ENCODE measurements at places on chromosomes 11 and 22.

DNA sequence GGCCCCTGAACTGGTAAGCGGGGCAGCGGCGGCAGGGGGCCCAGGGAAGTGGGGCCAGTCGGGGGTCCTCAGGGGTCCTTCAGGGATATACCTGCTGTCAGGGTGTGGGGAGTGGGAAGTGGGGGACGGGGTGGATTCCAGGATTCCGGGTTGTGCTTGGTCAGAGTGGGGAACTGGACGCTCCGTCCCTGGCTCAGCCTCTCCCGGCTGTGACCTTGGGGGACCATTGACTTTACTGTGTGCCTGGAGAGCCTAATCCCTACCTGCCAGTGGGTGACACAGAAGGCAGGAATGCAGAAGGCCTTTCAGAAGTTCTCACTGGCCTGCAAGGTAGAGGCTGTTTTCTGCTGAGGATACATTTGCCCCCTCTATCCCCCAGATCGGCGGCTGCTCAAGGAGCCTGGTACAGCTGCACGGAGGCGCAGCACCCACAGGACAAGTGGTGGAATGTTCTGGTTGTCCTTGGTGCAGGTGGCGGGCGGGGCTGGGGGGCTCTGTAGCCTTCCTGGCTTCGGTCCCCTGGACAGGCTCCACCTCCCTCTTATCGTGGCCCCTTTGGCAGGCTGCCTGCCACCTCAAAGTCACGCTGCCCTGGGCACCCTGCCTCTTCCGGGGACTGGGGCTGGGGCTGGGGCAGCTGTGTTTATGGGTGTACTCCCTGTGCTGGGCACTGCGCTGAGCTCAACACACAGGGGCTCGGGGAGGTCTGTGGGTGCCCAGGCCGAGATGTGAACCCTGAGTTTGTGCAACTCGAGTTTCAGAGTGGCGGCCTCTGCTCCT, 18.4 kb downstream of the KCNQ1 start:
- DNase-seq, result no peak

- DNase-seq, result no peak
These were observed 7.8 kb upstream of the POLR3H start for GRCh38 chr22:41551877-41552582.

DNA sequence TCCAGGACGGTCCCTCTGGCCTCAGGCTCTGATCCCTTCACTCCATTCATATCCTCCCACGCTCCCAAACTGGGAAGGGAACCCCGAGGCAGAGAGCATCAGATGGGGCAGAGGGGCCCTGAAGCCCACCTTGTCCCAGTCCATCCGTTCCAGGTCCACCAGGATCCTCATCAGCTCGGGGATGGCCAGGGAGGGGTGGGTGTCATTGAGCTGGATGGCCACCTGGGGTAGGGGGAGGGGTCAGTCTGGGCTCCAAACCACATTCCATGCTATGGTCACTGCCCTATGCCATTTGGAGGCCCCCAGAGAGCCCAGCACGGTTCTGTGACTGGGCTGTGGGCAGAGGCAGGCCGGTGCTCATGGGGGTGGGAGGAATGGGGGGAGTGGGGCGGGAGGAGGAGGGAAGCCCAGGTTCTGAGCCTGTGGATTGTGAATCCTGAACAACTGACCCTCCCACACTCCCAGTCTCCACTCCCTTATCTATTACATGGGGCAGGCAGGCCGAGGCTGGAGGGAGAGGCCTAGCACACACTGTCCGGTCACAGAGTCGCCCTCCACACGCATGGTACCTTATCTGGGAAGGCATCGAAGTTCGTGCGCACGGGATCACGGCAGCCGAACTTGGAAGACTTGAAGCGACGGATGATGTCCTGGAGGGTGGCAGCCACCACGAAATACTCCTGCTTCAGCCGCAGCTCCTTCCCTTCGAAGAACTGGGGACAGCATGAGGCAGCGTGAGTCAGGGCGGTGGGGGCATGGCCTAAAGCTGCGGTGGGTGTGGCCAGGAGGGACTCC, 5.5 kb downstream of the PYGM start:
- DNase-seq, result no peak

GRCh38 chr11:84430661-84431060, 1144.5 kb upstream of the CCDC90B start:
- DNase-seq, result no peak

DNA sequence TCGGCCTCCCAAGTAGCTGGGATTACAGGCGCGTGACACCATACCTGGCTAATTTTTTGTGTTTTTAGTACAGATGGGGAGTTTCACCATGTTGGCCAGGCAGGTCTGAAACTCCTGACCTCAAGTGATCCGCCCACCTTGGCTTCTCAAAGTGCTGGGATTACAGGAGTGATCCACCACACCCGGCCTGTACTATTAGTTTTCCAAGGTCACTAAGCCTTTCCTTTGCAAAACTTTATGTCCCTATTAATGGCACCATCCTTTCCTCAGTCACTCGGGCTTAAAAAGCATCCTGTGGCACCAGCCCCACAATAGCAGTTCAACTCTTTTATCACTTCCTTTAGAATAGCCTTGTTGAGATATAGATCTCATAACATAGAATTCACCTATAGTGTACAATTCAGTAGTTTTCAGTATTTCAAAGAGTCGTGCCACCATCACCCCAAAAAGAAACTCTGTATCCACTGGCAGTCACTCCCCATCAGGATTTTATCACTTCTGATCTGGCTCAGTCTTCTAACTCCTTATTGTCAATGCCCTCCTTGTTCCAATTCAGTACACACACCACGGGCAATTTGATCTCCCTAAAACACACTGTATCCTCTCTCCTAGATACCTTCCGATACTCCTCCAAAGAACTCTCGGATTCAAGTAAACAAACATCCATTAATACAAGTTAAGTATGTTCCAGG, 921 bp upstream of the BCL2L13 start:
- no peak for DNase-seq

DNA sequence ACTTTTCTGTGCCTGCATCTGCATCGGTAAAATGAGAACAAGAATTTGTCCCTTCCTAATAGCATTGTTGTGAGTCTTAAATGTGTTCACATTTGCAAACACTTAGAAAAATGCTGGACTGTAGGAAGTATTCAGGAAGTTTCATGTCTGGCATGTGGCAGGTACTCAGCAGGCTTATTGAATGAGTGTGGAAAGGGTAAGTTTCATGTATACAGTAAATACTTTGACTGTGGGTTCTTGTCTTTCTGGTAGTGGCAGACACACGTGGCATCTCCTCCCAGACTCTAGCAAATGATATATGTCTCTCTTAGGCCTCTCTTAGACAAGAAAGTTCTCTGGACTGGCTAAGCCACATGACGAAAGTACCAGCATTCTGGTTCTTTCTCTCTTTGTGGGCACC, 179.2 kb downstream of the C11orf91 start:
- no peak for DNase-seq

GRCh38 chr11:20066013-20066782, 94.1 kb downstream of the DBX1 start:
- no peak for DNase-seq

DNA sequence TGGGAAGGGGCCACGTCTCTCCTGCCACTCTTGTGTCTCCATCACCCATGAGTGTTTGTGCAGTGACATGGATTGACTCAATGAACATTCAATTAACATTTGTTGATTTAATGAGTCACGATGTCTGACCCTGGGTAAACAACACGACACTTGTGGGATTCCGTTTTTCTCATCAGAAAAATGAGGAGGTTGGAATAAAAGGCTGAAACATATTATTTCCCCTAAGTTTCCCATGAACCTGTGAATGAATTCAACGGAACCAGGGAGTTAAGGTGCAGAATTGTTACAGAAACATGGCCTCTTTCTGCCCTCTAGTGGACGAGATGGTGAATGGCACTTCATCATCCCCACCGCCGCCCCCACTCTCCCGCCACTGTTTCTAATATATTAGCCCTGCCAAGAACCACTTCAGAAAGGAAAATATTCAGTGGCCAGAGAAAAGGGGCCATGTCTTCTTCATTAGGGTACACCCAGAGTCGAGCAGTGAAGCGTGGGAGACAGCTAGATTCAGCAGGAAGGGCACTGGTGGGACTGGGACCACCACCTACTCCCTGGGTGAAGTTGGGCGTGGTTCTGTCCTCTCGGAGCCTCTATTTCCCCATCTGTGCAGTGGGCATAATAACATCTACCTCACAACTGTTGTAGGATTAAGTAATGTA, 46.3 kb upstream of the SYT13 start:
- DNase-seq, result peak; percentile 38

GRCh38 chr22:39098026-39098425, 982 bp downstream of the APOBEC3H start:
- DNase-seq, result no peak

DNA sequence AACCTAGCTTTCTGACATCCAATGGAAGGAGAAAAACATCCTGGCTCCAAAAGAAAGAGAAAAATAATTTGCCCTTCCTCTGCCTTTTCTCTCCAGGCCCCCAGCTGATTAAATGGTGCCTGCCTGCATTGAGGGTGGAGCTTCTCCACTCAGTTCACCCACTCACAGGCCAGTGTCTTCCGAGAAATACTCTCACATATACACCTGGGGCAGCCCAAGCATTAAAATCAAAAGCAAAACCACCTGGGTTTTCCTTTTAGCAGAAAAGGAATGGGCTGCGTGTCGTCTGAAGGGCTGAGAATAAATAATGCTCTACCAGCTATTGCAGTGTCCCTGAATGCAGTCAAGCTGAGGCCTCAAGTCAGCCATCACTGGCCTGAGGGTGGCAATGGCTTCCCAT, 1143.8 kb upstream of the TENM4 start:
- DNase-seq, result no peak

GRCh38 chr11:116110802-116111201, 606.6 kb upstream of the CADM1 start:
- no peak for DNase-seq

- DNase-seq, result peak; percentile 47
These were observed 597.2 kb upstream of the ANO3 start for GRCh38 chr11:25734591-25735211.

- peak; percentile 18 for DNase-seq
These were observed 37.2 kb downstream of the RPS6KA4 start for GRCh38 chr11:64396079-64396591.

- no peak for DNase-seq
These were observed 7.9 kb upstream of the TRIM44 start for GRCh38 chr11:35654711-35655110.

DNA sequence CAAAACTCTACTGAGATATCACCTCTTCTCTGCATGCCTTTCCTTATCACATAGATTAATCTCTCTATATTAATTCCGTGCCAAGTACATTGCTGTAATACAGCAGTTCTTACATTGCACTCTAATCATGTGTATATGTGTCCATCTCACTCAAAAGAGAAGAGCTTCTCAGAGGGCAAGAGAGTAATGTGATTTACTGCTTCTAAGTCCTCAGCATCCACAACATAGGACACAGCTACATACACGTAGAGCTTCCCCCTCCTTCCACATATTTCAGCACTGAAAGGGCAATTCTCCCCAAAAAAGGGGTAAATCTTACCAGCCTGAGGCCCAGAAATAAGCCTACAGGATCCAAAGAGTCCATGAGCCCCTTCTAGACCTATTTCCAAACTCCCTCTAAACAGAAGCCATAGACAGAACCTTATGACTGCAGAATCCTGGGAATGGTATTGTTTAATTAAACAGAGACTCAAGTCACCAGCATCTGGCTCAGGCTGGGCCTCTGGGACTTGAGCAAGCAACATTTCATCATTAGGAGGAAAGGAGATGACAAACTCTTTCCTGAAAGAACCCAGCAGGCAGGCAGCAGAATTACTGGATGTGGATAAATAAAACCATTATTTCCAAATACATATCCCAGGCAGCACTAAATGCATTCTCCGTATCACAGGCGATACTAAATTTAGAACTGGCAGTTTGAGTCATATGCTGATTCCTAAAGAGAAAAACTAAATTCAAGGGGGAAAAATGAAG, 87.2 kb downstream of the KCNC1 start:
- peak; percentile 69 for DNase-seq

DNA sequence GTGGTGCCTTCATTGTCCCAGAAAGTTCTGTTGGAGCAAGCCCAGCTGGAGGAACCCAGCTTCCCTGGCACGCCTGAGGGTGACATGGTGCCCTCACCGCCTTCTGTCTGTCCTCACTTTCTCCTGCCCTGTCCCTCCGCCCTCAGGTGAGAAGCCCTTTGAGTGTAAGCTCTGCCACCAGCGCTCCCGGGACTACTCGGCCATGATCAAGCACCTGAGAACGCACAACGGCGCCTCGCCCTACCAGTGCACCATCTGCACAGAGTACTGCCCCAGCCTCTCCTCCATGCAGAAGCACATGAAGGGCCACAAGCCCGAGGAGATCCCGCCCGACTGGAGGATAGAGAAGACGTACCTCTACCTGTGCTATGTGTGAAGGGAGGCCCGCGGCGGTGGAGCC, 46.0 kb upstream of the NNMT start:
- DNase-seq, result no peak

DNA sequence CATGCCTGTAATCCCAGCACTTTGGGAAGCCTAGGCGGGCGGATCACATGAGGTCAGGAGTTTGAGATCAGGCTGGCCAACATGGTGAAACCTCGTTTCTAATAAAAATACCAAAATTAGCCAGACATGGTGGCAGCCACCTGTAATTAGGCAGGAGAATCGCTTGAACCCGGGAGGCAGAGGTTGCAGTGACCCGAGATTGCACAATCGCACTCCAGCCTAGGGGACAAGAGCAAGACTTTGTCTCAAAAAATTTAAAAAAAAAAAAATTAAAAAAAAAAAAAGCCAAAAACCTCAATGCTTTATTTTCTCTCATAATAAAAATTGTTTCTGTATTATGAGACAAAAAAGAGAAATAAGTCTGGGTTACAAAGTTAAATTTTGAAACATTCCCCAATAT, 54.2 kb downstream of the RDX start:
- no peak for DNase-seq

DNA sequence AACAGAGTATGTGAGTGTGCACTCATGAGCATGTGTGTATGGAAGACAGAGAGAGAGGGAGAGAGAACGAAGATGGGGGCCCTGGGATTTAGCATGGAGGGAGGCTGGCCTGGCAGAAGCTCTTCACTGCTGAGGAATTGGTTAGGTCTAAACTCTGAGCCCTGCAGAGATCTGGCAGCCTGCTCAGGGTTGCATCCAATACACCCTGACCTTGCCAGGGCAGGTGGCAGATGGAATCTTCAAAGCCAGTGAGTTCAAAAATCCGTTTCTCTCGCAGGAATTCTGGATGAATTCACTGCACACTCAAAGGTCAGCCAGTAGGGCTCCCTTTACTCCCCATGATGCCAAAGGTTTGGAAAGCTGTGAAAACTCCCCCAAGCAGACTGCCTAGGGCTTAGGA, 61.4 kb upstream of the OLFML1 start:
- DNase-seq, result no peak

- peak; percentile 87 for DNase-seq
These were observed 119.6 kb upstream of the BLID start for GRCh38 chr11:122235615-122236014.

Measured in fibroblast of skin of scalp (primary cell).